Mesenteric fat pad (tissue), 1 donor: ENCODE measurements at places on chromosomes 4 and X. TPM values are rescaled to one million over a fixed set of nuclear protein-coding genes. Genes with fewer than 3 reads are reported as not detected.

- no peak for DNase-seq
These were observed 3.4 kb upstream of the UGDH start for GRCh38 chr4:39530682-39531081.

DNA sequence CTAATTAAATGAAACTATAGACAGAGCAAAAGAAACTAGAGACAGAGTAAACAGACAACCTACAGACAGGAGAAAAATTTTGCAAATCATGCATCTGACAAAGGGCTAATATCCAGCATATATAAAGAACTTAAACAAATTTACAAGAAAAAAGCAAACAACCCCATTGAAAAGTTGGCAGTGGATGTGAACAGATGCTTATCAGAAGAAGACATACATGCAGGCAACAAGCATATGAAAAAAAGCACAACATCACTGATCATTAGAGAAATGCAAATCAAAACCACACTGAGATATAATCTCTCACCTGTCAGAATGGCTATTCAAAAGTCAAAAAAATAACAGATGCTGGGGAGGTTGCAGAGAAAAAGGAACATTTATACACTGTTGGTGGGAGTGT is 14.8 kb downstream of the ZNF280C start:
- no peak for DNase-seq

DNA sequence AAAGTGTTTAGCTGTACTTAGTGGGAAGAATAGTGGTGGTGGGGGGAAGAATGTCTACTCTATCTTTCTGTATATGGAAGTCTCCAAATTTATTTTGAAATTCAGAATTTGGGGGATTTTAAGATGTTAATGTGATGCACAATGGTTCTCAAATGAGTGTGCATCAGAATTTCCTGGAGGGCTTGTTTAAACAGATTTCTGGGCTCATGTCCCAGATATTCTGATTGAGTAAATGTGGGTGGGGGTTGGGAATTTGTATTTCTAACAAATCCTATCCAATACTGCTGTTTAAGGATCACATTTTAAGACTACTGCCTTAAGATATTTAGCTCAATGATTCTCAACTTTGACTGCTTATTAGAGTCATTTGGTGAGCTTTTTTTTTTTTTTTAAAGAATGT is 15.1 kb upstream of the INTS6L start:
- DNase-seq: no peak

DNA sequence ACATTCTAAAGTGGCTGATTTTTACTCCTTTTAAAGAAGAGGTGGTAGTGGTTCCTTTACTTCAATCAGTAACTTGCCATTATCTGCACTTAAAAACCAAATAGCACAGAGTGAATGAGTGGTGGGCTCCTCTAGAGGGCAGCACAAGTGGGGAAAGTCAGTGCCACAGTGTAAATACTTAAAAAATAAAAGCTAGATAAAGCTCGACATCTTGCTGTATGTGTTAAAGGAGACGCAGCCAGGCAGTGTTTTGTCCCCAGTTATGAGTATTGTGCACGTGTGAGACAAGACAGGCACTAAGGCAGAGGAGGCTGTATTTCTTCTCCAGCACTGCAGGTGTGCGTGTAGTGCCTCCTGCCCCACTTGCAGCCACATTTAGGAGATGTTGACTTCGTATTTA is 24.6 kb downstream of the NAP1L5 start:
- DNase-seq: no peak

GRCh38 chr4:87838890-87839591 is 6.3 kb downstream of the MEPE start:
- DNase-seq: no peak

- no peak for DNase-seq
These were observed 24.1 kb downstream of the ZCCHC12 start for GRCh38 chrX:118847676-118848075.

GRCh38 chrX:39905946-39906345 is 191.8 kb downstream of the BCOR start:
- DNase-seq: no peak

DNA sequence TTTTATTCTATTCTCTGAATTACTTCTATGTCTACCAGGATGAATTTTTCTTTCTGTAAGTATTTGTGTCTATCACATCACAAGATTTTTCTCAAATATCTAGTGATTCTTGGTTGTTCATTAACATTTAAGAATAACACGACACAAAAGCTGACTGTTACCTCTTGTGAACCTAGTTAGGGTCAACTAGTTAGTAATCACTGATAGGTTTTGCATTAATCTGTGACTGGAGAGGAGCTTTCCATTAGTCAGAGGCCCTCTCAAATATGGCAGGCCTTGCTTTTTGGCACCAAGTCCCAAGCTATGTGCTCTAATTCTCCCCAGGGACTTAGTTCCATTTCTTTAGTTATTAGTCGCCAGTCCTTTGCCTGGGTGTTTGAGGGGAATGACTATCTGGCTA is 259.2 kb downstream of the CFAP299 start:
- DNase-seq: no peak

GRCh38 chr4:109816082-109816442 is 500 bp downstream of the GAR1 start:
- DNase-seq: no peak

DNA sequence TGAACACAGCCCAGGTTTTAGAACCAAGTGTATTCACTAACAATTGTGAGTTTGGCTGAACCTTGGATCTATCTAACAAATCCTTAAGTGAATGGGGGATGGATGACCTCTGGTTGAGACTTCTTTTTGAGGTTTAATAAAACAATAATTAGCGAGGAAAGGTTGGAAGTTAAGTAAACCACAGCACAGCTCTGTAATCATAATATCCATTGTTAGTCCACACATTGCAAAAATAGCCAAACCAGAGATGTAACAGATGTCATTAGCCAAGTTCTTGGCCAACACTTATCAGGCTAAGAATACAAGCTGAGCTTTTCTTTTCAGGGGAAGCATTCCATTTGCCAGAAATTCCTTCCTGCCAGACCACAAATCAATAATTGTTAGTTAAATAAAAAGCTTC is 59.1 kb downstream of the FREM3 start:
- no peak for DNase-seq

- DNase-seq: no peak
These were observed 39.0 kb downstream of the ENPEP start for GRCh38 chr4:110514889-110515479.

DNA sequence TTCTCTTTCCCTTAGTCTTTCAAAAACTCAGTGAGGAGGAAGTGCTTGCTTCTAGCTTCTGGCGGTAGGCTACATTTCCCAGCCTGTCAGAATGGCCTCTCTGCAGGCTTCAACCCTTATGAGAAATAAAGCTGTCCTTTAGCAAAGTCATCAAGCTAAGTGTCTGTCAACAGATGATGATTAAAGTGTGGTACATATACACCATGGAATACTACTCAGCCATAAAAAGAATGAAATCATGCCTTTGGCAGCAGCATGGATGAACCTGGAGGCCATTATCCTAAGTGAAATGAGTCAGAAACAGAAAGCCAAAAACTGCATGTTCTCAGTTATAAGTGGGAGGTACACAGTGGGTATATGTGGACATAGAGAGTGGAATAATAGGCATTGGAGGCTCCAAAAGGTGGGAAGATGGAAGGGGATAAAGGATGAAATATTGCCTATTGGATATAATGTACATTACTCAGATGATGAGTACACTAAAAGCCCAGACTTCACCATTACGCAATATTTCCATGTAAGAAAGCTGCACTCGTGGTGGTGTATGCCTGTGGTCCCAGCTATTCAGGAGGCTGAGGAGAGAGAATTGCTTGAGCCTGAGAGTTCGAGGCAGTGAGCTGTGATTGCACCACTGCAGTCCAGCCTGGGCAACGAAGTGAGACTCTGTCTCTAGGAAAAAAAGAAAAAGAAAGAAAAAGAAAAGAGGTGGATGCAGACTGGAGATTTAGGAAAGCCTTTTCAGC is 7.9 kb downstream of the TRIM2 start:
- DNase-seq: no peak

DNA sequence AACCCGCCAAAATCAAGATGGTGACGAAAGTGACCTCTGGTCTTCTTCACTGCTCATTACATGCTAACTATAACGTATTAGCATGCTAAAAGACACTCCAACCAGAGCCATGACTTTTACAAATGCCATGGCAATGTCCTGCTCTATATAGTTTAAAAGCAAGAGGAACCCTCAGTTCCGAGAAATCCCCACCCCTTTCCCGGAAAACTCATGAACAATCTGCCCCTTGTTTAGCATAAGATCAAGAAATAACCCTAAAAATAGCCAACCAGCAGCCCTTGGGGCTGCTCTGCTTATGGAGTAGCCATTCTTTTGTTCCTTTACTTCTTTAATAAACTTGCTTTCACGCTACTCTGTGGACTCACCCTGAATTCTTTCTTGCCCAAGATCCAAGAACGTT is 463.5 kb upstream of the FAM241A start:
- no peak for DNase-seq

- no peak for DNase-seq
These were observed 495.9 kb downstream of the CENPC start for GRCh38 chr4:67049446-67049845.

GRCh38 chr4:74111990-74112389 is 13.0 kb upstream of the CXCL2 start:
- DNase-seq: no peak

DNA sequence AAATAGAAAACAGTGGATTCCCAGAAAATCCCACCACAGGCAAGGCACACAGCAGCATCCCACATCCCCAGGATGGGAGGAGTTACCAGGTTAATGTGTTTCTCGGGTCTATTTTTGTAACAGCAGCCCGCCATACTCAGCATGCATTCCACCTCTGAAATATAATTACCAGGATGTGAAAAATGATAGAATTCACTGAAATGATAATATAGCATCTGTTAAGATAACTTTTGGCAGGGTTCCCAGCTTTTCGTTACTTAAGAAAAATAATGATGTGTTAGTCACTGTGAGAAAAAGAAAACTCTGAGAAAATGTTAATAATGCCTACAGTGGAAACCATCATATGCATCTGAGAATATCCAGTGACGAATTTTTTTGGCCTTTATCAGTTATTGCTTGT is 87.1 kb downstream of the VCX2 start:
- no peak for DNase-seq

- DNase-seq: peak; percentile 95
These were observed at the start of gene PIR for GRCh38 chrX:15493118-15493962. Gene PIR (minus strand): TSS chrX:15493333. CDS start chrX:15491257, 2,076 bp downstream.

DNA sequence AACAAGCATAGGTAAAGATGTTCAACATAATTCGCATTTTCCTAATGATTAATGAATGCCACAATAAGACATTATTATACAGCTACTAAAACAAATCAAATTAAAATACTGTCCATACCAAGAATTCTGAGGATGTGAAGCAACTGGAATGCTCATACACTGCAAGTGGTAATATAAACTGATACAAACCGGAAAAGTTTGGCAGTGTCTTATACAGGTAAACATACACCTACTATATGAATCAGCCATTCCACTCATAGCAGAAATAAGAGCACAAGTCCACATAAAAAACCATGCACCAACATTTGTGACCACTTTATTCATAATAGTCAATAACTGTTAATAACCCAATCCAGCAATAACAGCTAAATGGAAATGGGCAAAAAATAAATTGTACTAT is 79.3 kb downstream of the FBXW7 start:
- no peak for DNase-seq

DNA sequence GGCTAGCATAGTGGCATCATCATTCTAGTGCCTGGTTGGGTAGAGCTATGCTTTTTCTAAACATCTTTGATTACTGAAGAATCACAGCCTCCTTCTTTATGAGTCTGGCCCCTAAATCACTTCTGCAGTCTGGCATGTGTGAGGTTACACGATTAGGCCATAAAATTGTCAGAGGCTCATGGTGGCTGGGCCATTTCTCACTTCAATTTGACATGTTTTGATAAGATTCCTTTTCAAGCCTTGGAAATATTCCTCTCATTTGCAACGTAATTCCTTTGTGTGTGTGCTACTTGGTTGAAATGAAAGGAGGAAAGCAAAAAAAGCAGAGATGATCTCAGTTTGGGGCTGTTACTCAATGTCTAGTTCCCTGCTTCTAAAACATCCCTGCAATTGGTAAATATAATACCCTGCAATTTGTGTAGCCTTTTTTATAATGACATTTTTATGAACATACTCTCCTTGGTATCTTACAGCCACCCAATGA is 6.2 kb downstream of the CCKAR start:
- DNase-seq: no peak

- DNase-seq: no peak
These were observed 33.8 kb upstream of the FGFBP2 start for GRCh38 chr4:15996773-15997172.

- no peak for DNase-seq
These were observed 427.1 kb upstream of the FAM47C start for GRCh38 chrX:36581030-36581429.

- no peak for DNase-seq
These were observed 1026.9 kb upstream of the SLIT2 start for GRCh38 chr4:19224820-19225219.

DNA sequence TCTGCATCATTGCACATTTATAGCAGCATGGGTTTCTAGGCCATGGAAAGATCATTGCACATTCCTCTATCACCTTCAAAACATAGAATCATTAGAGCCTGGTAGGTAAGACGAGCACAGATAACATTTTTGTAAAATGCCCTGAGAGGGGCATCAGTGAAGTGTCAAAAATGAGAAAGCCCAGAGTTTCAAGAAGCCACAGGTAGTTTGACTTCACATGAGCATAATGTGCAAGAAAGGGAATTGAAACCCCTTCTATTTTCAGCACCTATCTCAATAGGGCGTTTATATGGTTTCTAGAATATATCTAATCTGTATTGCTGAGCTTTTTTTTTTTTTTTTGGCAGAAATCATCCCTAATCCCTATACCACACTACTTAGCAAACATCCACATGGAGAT is 2441.7 kb downstream of the ARAP2 start:
- no peak for DNase-seq

TIGD4 gene
- total RNA-seq: not detected

PDCL2 gene
- not detected for total RNA-seq

MYL5 gene
- 16.5 TPM for total RNA-seq

SPATA18 gene
- 7.2 TPM for total RNA-seq

VMA21 gene
- 30.7 TPM for total RNA-seq

CLDN2 gene
- total RNA-seq: 1.5 TPM

TXK gene
- total RNA-seq: 1.6 TPM

BEX1 gene
- total RNA-seq: 1.1 TPM

CENPVL2 gene
- not detected for total RNA-seq

NKX3-2 gene
- 1.3 TPM for total RNA-seq
